ENCODE measurements at places on chromosomes 5 and 9.

- peak; percentile 83 for DNase-seq
Observed at GRCh38 chr5:133868946-133869518, 99.4 kb downstream of the C5orf15 start.

GRCh38 chr5:124661317-124662141 is 84.9 kb downstream of the ZNF608 start:
- peak; percentile 56 for DNase-seq

DNA sequence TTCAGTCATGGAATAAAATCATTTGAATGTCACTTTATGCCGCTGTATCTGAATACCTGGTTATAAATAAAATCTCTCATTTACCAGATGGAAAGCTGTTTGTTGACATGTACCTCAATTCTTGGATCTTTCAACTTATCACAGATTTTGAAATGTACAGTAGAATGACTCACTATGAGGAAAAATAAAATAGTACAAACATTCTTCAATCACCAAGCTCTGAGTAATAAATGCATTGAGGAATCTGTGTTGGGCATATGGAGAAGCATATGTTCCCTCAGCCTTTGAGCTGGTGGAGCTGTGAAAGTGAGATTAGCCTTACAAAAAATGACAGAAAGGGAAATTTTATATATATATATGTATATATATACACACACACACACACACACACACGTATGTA is 175.4 kb downstream of the KIAA0825 start:
- no peak for DNase-seq

GRCh38 chr5:103573411-103573810 is 10.8 kb upstream of the NUDT12 start:
- DNase-seq = no peak

DNA sequence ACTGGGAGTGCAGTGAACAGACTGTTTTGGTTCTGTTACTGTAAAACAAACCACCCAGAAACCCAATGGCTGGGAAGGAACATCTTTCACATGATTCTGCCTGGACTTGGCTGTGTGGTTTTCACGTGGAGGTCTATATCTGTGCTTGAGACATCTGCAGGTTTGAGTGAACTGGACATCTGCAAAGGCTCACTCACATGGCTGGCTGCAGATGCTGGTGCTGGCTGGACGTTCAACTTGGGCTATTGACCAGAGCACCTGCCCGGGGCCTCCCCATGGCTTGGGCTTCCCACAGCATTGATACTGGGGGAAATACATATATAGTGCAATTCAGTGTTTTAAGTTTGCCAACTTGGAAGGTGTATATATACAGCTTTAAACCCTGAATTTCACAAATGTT is 6.8 kb downstream of the CTSL start:
- DNase-seq = no peak

GRCh38 chr5:64199425-64199824 is 33.8 kb downstream of the RNF180 start:
- DNase-seq = no peak

- no peak for DNase-seq
Observed at GRCh38 chr9:128552744-128553440, 505 bp downstream of the SPTAN1 start.

- DNase-seq = peak; percentile 1
Observed at GRCh38 chr5:30040488-30041118, 1152.9 kb upstream of the CDH6 start.

GRCh38 chr5:120228262-120229031 is 235.7 kb upstream of the PRR16 start:
- no peak for DNase-seq

DNA sequence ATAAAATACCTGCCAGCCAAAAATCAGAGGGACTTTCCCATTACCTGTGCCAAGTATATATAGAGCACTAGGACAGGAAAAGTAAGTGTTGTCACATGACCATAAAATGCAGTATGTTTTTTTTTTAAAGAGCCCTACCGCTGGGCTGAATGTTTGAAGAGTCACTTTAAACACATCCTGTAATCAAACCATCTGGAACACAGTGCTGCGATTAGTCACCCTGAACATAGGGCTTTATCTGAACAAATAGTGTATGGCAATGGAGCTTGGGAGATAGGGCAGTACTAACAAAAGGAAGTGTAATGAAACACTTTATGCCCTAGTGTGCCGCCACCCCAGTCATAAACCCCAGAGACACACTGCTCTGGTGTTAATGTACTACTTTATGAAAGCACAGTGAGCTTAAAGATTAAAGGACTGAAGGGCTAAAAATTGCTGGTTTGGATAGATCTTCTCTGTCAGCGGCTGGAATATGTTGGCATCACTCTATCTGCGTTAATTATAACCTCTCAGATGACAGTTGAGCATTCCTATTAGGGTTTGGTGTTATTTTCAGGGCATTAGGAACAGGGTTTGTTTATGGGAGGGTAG is 90.4 kb downstream of the ZNF608 start:
- peak; percentile 19 for DNase-seq

DNA sequence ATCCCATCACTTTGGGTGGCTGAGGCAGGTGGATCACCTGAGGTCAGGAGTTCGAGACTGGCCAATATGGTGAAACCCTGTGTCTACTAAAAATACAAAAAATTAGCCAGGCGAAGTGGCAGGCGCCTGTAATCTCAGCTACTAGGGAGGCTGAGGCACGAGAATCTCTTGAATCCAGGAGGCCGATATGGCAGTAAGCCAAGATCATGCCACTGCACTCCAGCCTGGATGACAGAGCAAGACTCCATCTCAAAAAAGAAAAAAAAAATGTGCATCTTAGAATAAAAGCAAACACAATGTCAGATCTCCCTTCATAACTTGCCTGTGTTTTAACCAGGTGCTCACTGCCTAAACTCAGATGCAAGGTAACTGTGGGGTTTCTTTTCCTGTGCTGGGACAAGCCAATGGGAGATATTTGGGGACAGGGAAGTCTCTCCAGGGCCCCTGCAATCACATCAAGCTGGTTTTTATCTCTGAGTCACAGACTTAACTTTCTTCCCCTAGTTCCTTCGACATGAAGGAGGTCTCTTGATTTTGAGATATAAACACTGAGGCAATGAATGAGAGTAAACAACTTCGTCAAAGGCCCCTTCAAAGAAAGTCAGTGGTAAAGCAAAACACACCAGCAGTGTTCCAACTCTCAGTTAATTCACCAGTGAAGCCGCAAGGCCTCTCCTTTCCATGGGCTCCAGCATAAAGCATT is 99.1 kb downstream of the SNX18 start:
- no peak for DNase-seq

GRCh38 chr9:34759432-34760134 is 49.6 kb upstream of the CCL21 start:
- no peak for DNase-seq

DNA sequence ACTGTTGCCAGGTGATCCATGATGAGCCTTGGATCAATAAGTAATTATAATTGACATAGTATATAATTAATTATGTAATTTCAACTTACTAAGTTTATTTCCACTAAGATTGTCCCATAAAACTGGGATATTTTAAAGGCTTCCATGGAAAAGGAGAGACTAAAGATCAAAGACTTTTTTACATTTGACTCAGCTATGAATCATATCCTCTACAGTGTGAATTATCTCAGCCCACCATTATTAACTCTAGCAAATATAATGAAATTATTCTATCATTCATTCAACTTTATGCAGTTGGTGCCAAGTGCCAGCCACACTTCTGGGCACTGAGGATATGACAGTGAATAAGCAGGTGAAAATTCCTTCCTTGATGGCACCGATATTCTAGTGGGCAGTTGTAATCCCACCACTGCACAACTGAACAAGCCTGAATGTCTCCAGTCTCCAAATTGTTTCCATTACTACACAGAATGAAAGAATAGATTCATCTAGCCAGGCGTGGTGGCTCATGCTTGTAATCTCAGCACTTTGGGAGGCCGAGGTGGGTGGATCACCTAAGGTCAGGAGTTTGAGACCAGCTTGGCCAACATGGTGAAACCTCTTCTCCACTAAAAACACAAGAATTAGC is 21.9 kb upstream of the TXN start:
- no peak for DNase-seq

DNA sequence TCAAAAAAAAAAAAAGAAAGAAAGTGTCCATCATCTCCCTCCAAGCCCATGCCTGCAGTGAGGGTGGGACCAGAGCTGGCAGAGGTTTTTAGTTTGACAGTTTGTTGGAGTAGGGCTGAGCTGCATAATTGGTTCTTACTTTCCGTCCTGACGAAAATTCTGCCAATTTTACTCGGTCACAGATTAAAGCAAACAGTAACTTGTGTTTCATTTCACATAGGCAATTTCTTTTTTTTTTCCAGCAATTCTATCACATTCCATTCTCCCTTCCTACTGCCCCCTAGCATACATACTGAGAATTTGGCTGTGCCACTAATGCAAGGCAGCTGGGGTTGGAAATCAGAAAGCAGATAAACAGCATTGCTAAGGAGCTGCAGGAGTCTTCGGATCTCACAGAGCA is 132.4 kb downstream of the FRMD3 start:
- DNase-seq = no peak

DNA sequence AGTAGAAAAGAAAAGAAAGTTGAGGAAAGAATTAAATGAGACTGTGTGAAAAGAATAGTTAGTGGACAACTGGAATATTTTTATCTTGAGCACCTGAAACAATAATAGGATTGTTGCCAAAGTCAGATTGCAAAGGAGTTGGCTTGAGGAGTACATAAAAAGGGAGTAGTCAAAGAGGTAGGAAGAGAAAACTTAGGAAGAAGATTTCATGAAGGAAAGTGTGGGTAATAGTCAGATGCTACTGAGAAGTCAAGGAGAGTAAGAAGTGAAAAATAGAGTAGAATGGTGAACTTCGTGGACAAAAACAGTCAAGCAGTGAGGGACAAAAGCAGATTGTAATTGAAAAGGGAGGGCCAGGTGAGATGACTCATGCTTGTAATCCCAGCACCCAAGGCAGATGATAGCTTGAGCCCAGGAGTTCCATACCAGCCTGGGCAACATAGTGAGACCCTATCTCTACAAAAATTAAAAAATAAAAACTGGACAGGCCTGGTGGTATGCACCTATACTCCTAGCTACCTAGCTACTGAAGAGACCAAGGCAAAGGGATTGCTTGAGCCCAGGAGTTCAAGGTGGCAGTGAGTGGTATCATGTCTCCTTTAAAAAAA is 178.9 kb downstream of the NIPBL start:
- DNase-seq = no peak

Measured in AG08395 (cell line).